ENCODE measurements at places on chromosomes 16 and 17.
A peak's percentile ranks its signal among the peaks of the same experiment; 100 is the strongest.

DNA sequence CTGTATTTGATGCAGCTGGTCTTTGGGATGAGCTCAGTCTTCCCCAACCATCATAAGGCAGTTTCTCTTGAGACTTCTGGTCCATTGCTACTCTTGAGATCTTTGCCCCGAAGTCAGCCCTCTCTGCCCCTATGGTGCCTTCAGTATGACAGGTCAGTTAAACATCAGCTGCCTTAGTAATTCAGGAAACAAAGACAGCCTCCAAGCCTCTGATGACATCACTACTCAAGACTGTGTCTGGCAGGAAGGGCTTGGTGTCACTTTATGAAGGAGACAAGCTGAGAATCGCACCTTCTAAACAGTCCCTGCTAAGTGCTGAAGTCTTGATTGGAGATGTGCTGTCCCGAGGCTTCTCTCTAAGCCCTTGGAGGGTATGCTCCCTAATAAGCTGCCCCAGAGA lies 104.9 kb upstream of the TBX2 start:
- DNase-seq = no peak

DNA sequence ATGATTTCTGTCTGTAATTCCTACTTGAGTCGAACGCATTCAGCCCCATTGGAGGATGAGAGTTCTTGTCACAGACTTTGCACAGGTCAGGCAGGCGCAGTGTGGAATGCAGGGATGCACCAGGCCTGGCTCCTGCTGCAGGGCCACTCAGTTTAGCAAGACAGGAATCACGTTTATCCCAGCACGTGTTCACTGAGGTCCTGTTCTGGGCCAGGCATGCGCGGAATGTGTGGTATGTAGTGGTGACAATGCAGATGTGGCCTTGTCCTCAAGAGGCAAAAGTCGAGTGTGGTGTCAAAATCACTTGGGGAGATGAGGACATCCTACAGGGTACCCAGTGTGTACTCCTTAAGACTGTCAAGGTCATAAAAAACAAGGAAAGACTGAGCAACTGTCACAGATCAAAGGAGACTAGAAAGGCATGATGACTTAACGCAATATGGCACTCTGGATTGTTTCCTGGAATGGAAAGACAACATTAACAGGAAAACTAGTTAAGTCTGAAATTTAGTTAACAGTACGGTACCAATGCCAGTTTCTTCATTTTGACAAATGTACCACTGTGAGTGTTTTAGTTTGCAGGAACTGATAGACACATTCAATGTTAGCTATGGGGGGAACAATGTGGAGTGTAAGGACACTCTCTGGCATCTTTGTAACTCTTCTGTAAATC lies 121.5 kb upstream of the ADAMTS18 start:
- DNase-seq = peak; percentile 59

DNA sequence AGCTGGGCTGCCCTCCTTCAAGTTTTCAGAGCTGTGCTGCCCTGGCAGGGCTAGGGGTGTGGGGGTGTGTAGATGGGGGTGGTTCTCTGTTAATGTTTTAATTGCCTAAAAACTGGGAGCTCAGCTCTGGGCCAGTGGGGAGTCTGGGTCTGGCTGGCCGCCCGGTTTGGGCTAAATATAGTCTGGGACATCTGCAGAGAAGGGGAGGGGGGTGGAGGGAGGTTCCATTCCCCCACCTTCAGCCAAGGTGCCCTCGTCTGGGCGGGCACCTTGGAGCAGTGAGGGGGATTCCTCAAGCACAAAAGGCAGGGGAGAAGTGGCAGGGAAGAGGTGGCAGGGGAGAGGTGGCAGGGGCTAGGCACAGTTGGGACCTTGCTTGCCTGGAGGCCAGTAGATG lies 13.0 kb downstream of the RARA start:
- DNase-seq = no peak

DNA sequence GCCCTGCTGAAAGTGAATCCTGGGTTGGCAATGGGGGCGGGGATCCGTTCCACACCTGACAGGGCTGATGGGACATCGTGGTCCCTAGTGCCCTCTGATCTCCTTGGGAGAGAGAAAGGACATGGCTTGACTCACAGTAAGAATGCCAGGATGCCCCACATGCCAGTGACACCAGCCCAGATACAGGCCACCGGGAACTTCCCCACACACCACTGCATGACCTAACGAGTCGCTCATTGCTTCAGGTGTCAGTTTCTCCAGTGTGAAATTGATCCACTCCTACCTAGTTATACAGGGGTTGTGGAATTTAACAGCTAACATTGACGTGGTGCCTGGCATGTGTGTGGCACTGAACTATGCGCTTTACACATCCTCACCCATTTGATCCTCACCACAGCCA lies 7.5 kb downstream of the CD300LG start:
- DNase-seq = peak; percentile 30
